ENCODE measurements at places on chromosomes 1 and 21.

DNA sequence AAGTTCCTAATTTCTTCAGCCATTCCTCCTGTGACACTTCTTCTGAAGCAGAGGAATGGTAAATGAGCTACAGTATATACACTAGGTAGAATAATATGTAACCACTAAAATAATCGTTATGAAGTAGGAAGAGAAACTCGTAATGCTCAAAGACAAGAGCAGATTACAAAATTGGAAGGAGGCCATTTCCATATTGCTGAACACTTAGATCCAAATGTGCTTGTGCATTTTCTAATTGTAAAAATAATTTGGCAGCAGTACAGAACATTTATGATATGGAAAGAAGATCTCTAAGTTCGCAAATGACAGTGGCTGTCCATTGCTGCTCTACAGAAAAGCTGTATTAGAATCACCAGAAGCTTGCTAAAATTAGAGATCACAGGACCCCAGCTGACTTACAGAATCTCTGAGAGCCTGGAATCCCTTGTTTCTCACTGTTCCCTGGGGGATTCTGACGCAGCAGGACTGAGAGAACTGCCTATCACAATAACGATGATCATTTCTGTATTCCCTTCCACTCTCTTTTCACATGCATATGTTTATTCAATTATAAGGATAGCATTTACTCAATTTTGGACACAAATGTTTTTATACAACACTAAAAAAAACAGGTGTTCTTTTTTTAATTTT, 242.1 kb downstream of the OMA1 start:
- DNase-seq: no peak

GRCh38 chr1:8510041-8510823, 192.3 kb downstream of the SLC45A1 start:
- DNase-seq: peak; percentile 44

DNA sequence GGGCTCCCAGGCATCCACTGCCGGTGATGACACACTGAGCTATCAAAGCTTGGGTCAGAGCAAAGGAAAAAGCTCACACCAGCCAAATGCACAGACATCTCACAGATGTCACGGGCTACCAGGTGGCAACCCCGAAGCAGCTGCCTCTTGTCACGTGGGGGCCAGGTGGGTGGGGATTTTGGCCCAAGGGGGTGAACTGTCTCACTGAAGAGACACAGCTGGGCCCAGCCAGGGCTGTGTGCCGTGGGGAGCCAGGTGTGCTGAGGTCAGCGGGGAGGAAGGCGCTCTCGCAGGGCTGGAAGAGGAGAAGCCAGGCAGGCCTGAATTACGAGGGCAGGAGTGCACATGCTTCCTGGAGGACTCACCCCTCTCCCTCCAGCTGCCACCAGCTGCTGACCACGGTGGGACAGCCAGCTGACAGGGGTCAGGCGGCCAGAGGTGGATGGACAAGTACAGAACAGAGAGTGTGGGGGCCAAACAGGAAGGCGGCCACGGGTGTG, 32.4 kb downstream of the KCNN3 start:
- DNase-seq: no peak

GRCh38 chr1:233183226-233184020, 112.1 kb downstream of the PCNX2 start:
- no peak for DNase-seq

DNA sequence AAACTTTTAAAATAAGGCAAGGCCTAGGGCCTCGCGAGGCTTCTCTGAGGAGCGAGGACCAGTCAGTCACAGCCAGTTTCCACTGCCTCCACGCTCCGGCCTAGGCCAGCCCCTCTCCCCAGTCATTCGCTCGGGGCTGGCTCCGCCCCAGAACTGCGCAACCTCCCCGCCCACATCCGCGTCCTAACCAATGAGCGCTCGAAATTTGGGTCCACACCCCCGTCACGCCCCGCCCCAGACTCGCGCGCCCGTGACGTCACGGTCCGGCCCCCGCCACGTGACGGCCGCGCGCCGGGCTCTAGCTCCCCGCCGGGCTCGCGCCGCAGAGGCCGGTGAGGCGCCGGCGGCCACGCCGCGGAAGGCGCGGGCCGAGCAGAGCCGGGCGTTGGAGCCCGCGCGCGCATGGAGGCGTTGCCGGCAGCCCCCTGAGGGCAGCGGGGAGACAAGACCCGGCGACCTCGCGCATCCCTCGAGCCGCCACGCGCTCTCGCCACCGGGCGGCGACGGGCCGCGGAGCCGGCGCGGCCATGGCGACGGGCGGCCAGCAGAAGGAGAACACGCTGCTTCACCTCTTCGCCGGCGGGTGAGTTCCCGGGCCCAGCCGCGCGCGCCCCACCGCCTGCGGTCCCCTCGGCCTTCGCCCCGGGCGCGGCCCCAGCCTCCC, at the start of gene SLC25A33:
TSS of gene SLC25A33 (plus strand) at position 301 of the 664 bp plus-strand sequence. CDS start at position 528, 227 bp downstream.
- peak; percentile 98 for DNase-seq

DNA sequence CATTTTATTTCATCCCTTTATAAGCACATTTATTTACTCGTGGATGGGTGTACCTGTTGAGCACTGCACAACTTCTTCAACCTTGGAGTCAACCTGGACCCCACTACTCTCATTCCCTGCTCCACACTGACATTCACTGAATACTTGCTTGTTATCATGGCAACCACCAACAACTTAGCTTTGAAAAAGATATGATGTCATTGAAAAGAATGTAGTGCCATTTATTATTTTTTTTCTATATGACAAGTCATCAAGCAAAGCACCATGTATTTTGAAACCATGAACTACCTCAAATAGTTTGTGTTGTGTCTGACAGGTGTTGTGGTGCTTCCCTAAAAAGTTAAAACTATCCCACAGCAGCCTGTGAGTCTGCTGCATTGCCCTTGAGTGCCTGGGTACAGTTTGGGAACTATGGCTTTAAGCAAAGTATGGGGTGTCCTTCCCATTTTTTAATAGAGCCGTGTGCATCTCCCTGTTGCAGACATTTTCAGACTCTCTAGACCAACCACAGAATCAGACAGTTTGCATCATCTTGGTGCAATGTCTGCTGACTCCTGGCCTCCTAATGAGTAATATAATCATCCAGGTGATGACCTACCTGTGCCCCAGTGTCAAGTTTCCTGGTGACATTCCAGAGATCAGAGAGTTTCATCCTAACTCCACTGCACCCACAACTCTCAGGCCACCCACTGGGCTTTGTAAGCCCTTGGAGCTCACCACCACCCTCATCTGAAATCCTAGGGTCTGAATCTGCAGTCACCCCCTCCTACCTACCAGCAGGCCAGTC, 339.7 kb upstream of the PROX1 start:
- no peak for DNase-seq
